Stimulated activated naive CD8-positive, alpha-beta T cell treated with anti-CD3 and anti-CD28 coated beads, Interleukin-15, amount 100 ng/mL, for 72 hours (primary cell): ENCODE measurements at places on chromosomes 5 and 9.

GRCh38 chr5:125424402-125425141 is 678.1 kb upstream of the ZNF608 start:
- DNase-seq = no peak

- no peak for DNase-seq
Measured at GRCh38 chr5:75567710-75568109, 43.5 kb upstream of the ANKDD1B start.

DNA sequence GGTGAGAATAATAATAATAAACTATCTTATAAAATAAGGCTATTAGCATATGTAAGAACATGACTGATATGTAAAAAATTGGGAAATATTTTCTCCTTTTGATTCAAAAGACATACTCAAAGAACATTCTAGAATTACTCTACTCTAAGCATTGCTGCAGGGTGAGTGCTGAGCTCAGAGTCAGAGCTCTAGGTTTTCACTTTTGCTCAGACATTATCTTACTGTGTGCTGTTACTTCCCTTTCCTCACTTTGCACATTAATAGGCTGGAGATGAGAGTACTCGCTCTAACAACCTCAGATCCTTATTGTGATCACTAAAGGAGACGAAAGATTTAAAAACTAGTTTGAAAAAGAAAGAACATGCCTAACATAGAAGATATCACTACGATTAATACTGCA is 99.4 kb upstream of the C9orf72 start:
- DNase-seq = no peak

DNA sequence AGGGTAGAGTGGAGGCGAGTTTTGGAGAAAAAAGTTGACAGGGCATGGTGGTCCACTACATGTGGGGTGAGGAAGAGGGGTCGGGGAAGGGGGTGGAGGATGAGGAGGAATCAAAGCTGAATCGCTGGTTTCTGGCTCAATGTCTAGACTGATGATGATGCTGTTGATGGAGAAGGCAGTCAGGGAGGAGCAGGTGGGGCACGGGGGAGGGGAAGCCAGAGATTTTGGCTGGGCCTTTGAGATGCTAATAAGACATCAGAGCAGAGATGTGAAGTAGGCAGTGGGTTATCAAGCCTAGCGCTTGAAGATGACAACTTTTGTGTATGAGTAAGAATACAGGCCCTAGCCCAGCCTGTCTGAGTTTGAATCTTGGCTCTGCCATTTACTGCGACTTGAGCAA is 32.4 kb upstream of the TTC23L start:
- no peak for DNase-seq

DNA sequence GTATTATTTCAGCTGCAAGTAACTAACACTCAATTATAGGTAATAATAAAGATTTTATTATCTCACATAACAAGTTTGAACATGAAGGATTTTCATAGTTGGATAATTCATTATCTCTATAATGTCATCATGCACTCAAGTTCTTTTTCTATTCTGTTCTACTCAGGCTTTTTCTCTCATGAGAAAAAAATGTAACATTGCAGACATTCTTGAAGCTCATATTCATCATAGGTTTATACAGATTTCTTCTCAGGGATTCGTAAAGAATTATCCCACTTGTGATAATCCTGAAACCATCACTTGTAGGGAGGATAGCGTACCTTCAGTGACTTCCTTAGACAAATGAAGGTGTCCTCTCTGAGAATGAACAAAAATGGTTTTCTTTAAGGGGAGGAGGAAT is 150.3 kb downstream of the XRCC4 start:
- DNase-seq = no peak

DNA sequence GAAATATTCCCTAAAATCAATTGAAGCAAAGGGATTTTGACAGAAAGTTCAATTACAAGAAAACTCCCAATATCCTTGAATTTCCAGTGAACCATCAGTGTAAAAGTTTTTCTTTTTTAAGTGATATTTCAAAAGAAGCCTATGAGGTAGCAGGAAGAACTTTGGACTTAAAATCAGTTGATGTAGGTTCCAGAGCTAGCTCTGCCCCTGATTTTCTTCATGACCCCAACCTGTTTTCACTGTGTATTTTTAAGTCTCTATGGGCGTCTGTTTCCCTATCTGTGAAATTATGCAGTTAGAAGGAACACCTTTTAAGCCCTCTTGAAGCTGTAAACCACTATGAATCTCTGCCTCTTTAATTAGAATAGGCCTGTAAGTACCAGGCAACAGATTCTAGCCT is 66.2 kb upstream of the SLC1A1 start:
- no peak for DNase-seq

GRCh38 chr9:122228191-122228567 is 578 bp downstream of the LHX6 start:
- DNase-seq = no peak

DNA sequence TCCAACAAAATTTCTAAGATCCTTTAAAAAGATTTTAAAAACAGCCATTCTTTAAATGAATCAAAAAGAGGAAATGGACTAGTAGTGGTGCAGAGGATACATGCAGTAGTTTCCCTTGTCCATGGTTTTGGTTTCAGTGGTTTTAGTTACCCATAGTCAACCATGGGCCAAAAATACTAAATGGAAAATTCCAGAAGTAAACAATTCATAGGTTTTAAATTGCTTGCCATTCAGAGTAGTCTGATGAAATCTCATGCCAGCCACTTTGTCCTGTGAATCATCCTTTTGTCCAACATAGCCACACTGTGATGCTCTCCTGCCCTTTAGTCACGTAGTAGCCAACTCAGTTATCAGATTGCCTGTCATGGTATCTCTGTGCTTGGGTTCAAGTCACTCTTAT is 286.1 kb downstream of the ANXA1 start:
- no peak for DNase-seq

DNA sequence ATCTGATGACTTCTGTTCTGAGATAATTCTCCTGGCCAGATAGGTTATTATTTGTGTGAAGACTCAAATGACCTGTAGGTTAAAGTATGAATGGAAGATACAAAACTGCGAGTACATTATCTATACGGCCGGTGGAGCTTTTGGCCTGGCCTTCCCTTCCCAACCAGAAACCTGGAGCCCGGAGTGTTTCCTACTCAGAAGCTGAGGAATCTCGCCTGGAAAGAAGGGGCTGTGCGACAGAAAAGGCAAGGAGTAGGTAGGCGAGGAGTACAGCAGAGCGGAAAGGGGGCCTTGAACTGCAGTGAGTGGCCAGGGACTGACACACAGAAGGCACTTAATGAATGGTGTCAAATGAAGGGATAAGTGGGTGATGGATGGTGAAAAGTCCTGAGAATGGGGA is 34.6 kb downstream of the ANGPTL2 start:
- no peak for DNase-seq
